ENCODE measurements at places on chromosomes 7 and 10.

GRCh38 chr10:122143238-122143841, 127.8 kb upstream of the BTBD16 start:
- DNase-seq = no peak

- DNase-seq = no peak
Observed at GRCh38 chr10:120981601-120982391, 130.6 kb downstream of the WDR11 start.

DNA sequence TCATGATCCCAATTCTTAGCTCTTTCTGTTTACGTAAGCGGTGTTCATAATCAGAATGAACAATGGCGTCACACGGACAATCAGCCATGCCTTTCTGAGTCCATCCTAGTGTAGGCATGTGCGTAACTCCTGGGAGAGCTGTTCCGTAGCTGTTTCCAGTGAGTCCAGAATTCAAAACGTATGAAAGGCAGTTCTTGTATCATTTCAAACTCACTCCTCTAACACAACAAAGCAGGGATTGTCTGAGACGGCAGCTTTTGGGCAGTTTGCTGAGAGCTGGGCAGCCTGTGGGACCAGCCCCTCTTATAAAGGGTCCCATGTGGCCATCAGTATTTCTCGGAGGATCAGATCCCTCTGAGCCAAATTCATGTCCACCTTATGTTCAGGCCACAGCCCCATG, 43.4 kb downstream of the PSPH start:
- DNase-seq = no peak

DNA sequence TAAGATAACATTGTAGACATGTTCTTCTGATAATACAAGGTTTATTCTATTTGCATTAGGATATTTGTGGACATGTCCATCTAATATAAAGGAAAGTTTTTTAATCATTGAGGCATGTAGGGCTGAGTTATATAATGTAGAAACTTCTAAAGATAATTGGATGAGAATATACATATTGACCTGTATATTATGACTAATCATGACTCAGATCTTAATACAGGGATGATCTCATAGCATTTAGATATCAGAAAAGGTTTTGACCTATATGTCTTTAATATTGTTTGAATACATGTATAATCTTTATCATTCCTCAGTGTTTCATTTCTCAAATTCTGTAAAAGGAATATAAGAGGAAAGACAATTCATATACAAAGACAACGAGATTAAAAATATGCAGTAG, 39.2 kb downstream of the CD36 start:
- no peak for DNase-seq

DNA sequence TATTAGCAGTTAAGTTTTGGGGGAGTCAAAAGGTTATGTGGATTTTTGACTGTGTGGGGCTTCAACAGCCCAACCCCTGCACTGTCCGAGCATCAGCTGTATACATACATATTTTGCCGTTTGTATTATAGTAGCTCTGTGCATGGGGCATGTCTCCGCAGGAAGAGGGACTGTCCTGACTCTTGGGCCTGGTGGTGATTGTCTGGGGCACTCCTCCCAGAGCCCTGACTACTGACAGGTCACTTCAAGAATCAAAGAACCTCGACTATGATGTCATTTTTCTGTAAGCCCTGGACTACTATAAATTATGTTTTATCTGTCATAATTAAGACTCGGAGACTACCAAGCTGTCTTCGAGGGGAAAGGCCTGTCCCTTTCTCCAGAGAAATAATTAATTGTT, 51.8 kb downstream of the MGMT start:
- DNase-seq = no peak
